ENCODE measurements at places on chromosomes 16 and 17.

DNA sequence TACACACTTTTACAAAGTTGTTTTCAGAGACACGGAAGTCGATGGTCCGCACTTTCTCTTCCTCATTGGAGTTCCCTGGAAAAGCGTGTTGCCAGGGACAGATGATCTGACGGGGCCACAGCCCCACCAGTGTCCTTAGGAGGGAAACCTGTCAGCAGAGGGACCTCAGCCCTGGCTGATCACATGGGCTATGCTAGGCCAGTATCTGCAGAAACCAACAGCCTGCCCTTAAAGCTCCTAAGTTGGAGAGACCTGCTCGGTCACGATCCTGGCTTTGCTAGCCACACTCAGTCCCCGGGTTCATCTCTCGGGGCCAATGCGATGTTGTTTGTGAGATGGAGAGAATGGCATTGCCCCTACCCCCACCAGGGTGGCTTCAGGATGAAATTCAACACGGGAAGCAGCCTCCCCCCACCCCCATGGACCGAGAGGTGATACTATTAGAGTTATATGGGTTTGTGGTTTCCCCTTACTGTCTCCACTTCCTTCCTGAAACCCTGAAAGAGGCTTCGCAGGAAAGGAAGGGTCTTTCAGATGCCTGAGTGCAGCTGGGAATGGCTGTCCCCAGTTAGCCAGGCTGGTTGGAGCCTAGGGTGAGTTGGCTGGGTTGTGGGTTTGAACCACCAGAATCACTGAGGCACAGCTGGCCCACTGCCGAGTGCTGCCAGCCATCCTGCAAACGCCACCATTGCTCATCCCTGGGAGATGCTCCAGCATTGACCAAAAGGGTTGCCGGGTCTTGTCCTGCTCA is 16.6 kb downstream of the RMI2 start:
- DNase-seq: no peak

GRCh38 chr17:58183514-58183913 is 9.0 kb upstream of the EPX start:
- no peak for DNase-seq

GRCh38 chr17:63439687-63440086 is 6.4 kb downstream of the CYB561 start:
- no peak for DNase-seq

GRCh38 chr17:17239832-17240231 is 2.9 kb upstream of the FLCN start:
- DNase-seq: no peak
